ENCODE measurements at places on chromosomes 1 and 21.

DNA sequence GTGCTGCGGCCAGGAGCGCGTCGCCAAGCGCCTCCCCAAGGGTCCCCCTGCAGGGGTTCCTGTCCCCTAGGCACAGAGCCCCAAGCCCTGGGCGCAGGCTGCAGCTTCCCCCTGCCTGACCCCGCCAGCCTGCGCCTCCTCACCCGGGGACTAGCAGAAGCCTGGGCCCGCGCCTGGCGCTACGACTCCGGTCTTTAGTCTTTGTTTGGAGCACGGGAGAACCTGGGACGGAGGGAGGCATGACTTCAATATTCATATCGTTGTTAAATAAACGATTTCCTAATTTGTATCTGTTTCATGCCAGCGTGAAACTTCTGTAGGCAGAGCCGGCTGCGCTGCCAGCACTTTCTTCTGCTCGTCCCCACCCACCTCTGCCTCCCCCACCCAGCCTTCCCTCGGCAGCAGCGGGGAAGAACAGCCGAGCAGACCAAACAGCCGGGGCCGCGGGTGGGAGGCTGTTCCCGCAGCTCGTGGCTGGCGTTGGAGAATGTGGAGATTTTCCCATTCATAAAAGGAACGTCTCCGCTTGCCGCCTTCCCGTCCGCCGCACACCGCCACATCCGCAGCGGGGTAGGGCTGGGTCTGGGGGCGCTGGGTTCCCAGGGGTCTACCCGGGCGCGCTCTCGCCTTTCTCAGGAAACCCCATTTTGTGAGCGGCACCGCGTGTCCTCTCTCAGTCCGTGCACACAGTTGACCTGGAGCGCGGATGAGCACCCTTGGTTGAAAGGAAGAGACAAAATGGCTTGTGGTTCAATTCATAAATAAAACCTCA, 777 bp upstream of the TRIM67 start:
- no peaks in the 10 kb centered on the region for H3K4me1 ChIP-seq
- H3K36me3 ChIP-seq = no peaks in the 10 kb centered on the region
- no peak for DNase-seq
- H3K4me3 ChIP-seq = no peak overlapping the region
- peaks cover 50% of the 10 kb centered on the region for H3K27me3 ChIP-seq

- H3K36me3 ChIP-seq = no peaks in the 10 kb centered on the region
- H3K4me1 ChIP-seq = peaks cover 28% of the 10 kb centered on the region
- DNase-seq = no peak
These were observed 433.9 kb upstream of the DAB1 start for GRCh38 chr1:57857809-57858208.

DNA sequence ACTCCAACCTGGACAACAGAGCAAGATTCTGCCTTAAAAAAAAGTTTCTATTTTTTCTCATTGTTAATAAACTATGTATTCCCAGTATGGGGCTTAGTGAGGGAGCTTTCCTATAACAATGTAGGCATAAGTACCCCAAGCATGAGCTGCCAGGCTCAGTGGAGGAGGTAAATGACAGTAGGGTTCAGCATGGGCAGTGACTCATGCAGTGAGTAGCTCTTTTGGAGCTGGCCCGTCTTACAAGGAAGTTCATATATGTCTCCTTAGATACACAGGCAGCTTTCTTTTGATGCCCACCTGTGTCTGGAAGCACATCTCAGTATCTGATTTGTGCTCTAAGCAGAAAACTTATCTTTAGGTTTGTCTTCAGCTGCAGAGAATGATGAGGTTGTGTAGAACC, 57.9 kb downstream of the ZNF678 start:
- no peaks in the 10 kb centered on the region for H3K36me3 ChIP-seq
- DNase-seq = no peak
- H3K27ac ChIP-seq = no peak overlapping the region
- H3K4me1 ChIP-seq = no peaks in the 10 kb centered on the region
- no peaks in the 10 kb centered on the region for H3K27me3 ChIP-seq

- H3K4me1 ChIP-seq = peaks cover 8% of the 10 kb centered on the region
- no peak overlapping the region for H3K4me3 ChIP-seq
- peaks cover 4% of the 10 kb centered on the region for H3K27me3 ChIP-seq
- no peak for DNase-seq
These were observed 13.9 kb upstream of the POFUT2 start for GRCh38 chr21:45301521-45302081.

GRCh38 chr21:42505090-42505726, 8.4 kb upstream of the SLC37A1 start:
- H3K27me3 ChIP-seq = no peaks in the 10 kb centered on the region
- peaks cover 4% of the 10 kb centered on the region for H3K4me1 ChIP-seq
- no peaks in the 10 kb centered on the region for H3K36me3 ChIP-seq
- DNase-seq = no peak
- H3K4me3 ChIP-seq = no peak overlapping the region
- no peak overlapping the region for H3K27ac ChIP-seq

DNA sequence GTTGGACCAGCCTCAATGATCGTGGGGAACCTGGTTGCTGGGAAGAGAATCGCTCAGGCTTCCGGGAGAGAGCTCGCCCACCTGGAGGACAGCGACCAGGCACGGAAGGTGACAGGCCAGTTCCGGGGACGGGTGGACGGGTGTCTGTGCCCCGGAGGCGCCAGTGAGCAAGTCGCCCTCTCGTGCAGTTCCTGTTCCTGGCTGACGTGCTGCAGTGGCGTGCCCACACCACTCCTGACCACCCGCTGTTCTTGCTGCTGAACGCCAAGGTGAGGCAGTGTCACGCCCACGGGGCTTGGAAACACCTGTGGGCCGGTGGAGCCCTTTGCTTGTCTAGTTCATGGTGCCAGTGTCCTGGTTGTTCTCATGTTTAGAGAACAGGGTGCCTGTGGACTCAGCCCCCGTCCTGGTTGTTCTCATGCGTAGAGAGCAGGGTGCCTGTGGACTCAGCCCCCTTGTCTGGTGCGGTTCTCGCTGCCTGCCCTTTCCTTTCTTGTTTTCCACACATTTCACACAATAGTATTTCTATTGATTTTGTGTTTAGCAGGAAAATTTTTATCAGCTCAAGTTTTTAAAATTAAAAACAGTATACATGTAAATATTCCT, 53.1 kb downstream of the S100B start:
- H3K27me3 ChIP-seq = no peaks in the 10 kb centered on the region
- H3K27ac ChIP-seq = no peak overlapping the region
- no peaks in the 10 kb centered on the region for H3K4me1 ChIP-seq

DNA sequence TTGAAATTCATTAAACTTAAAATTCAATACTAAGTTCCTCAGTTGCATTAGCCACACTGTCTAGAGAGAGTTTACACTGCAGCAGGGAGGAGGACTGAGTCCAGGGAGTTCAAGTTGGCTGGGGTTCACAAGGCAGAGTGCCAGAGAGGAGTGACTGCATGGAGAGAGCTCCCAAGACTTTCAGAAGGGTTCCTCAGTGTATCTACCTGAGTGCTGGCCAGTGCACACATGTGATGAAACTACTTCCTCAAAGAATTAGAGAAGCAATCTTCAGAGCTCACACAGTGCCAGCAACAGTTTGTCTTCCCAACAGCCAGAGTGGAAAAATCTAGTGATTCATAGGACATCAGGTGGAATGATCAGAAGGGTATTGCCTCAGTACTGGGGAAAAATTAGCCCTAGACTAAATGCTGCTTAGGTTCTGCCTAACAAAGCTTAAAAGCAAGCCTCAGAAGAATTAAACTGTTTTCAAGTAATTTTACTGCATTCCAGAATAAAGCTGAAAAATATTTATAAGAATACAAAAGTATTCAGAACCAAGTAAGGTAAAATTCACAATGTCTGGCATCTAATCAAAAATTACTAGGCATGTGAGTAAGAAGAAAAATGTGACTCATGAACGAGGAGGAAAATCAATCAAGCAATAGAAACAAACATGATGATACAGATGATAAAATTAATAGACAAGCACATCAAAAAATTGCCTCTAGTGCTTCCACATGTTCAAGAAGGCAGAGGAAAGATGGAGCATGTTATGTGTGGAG, 10.4 kb upstream of the WNT3A start:
- peaks cover 6% of the 10 kb centered on the region for H3K27me3 ChIP-seq
- DNase-seq = no peak
- no peaks in the 10 kb centered on the region for H3K36me3 ChIP-seq
- H3K4me1 ChIP-seq = no peaks in the 10 kb centered on the region
- H3K27ac ChIP-seq = no peak overlapping the region

GRCh38 chr1:209890641-209891330, 47.2 kb upstream of the SYT14 start:
- H3K4me3 ChIP-seq = no peak overlapping the region
- H3K36me3 ChIP-seq = no peaks in the 10 kb centered on the region
- H3K27ac ChIP-seq = peak overlapping the region; percentile 95
- no peak for DNase-seq

DNA sequence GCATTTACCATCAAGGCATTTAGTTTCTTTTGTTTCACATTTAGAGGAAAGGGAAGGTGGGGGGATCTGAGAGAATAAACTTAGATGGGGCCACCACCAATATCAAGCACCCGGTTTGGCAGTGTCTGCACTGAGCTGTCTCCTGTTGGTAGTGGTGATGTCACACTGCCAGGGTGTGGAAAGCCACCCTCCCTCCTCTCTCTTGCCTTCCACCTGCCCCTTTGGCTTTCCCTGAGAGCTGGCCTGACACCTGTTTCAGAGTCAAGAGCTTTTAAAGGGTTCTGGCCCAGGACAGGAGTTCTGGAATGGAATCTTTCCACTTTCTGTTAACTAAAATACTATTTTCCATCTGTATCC, 13.4 kb downstream of the ATF3 start:
- H3K36me3 ChIP-seq = peaks cover 5% of the 10 kb centered on the region
- no peak overlapping the region for H3K27ac ChIP-seq
- no peaks in the 10 kb centered on the region for H3K27me3 ChIP-seq
- H3K4me3 ChIP-seq = no peak overlapping the region
- DNase-seq = no peak
- H3K4me1 ChIP-seq = no peaks in the 10 kb centered on the region

DNA sequence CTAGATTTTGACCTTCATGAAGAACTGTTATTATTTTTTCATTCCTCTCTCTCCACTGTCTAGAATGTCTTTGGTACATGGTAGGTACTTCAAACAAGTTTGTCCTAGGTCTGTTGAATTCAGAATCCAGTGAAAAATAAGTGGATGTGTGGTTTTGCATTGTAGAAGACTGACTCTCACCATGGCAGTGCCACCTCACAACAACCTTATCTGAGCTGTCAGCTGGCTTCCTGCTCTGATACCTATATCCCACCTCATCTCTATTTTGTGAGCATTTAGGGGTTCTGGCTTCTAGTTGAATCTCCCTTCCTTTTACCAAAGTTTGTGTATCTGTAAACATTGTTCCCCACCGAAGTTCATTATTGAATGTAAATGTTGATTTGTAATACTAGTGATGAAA, 9.1 kb downstream of the SWT1 start:
- no peaks in the 10 kb centered on the region for H3K27me3 ChIP-seq
- H3K27ac ChIP-seq = no peak overlapping the region
- peaks cover 6% of the 10 kb centered on the region for H3K36me3 ChIP-seq

- H3K4me3 ChIP-seq = no peak overlapping the region
- H3K4me1 ChIP-seq = peaks cover 40% of the 10 kb centered on the region
These were observed 27.1 kb downstream of the AHDC1 start for GRCh38 chr1:27576806-27577227.
